Right cardiac atrium (tissue), 5 donors: ENCODE measurements at places on chromosomes 7 and 10.

DNA sequence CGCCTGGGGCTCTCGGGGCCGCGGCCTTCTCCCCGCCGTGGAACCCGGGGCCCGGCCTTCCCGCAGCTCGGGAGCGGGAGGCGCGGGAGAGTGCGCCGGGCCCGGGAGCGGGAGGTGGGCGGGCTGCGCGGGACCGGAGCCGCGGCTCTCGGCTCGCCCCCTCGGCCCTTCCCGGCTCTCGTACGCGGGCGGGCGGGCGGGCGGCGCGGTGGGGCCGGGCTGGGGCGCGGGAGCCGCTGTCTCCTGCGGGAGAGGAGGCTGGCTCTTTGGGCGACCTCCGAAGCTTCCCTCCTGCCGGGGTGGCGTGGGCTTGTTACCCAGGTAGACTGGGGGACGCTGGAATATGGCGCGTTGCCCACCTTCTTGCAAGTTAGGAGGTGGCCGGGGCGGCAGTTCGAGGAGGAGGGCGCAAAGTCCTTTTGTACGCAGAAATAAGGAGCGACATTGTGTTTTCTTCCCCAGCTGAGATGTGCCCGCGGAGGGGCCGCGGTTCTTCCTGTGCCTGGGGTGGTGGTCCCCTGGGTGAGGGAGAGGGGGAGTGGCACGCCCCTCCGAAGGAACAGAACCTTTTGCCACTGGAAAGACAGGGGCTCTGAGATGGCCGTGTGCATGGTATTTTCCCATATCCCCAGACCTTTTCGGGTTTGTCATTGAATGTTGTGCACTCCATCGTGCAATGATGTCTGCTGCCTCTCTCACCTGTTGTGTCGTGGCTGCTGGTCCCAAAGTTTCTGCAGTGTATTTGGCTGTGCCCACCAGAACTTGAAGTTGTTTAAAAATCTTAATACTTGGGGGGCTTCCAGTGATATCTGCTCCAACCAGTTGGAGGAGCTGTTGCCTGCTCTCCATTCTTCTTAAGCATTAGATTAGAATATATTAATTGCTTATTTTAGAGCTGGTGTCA is 844 bp downstream of the NRF1 start:
- DNase-seq, result peak; percentile 85

GRCh38 chr7:143388051-143388450 is 6.9 kb downstream of the ZYX start:
- DNase-seq, result peak; percentile 45

DNA sequence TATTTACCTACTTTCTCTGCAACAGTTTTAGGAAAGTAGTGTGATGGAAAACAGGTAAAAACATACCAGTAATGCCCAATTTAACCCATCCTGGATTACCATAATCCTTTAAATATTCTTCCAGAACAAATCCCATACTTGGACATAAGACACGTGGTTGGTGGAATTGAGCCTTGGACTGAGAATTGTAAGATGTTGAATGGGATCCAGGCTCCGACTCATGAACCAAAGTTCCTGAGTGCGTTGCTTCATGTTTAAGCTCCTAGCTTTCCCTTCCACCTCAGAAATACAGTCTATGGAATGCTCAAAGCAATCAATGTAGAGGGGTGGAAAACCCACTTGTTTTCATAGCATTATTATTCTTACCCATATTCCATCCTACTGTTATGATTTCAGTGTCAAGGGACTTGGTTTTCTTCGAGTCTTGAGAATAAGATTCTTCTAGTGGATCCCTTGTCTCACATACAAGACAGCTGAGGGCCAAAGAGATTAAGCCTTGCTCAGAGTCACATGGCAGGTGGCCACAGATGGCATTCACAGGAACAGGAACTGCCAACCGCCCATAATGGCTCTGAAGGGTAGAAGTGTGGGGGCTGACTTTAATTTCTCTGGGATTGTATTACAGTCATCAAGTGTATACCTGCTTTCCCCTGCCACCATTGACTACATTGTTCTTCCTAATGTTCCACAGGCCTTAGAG is 171.2 kb downstream of the GFRA1 start:
- DNase-seq, result no peak

DNA sequence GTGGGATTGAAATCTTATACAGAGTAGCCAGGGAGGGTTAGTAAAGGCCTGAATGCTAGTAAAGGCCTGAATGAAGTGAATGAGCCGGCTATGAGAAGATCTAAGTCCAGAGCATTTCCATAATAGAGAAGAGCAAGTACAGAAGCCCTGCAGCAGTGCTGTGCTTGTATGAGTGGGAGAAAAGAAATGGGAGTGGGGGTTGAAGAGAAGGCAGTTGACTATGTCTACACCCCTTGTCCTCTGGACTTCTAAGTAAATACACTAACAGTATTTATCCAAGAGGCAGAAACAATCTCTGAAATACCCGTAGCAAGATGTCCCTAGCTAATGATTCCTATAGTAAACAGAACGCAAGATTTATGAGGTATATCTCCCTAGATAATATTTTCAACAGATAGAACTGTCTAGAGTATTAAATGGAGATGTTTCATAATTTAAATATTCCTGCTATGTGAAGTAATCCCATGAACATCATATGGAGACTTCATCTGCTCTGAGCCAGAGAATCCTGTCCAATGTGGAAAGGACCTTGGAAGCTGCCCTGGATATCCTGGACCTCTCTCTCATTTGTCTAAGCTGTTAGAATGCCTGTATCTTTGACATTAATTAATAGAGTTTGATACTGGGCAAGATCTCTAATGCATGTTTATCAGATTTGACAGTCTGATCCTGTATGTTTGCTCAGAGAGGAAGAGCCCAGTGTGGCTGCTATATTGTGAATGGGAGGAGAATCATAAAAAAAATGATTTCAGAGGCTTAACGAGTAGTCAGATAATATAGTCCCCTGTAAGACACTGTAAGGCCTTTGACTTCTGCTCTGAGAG is 171.6 kb downstream of the LRRN3 start:
- DNase-seq, result no peak

DNA sequence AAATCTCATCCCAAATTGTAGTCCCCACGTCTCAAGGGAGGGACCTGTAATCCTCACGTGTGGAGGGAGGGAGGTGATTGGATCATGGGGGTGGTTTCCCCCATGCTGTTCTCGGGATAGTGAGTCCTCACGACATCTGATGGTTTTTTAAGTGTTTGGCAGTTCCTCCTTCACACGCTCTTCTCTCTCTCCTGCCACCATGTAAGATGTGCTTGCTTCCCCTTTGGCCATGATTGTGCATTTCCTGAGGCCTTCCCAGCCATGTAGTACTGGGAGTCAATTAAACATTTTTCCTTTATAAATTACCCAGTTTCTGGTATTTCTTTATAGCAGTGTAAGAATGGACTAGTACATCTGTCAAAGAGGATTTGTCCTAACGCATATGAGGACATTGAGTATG is 59.5 kb downstream of the RGS10 start:
- no peak for DNase-seq

DNA sequence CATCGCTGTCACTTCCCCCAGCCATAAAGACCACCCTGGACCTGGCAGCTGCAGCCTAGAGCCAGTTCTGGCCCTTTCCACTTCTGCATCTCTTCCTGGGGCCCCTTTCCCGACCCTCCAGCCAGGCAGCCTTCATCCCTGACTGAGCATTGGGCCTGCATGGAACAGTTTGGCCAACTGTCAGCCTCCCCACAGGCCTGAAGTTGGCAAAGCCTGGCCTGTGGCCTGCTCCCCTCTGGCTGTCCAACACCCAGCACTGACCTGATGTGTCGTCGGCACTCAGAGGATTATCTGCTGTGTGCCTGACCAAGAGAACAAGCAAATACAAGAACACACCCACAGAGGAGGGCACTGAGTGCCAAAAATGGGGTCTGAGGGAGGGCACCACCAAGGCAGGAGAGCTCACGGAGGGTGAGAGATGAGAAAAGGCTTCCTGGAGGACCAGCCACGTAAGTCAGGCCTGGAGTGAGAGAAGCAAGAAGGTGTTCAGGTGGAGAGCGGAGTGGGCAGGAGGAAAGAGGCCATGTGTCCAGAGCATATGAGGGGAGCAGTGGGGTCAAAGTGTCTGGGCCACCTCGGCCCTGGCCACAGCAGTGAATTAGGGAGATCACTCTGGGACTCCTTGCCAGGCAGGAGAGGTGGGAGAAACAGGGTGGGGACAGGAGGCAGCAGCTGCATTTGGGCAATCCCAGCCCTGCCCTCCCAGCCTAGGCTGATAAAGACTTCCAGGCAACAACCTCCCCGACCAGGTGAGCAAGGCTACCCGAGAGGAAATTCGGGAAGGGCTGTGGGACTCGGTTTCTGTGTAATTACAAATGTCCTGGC is 4.5 kb downstream of the GPRIN2 start:
- peak; percentile 55 for DNase-seq
